ENCODE measurements at places on chromosomes 3 and 15.
A peak's percentile ranks its signal among the peaks of the same experiment; 100 is the strongest.

- DNase-seq, result peak; percentile 62
Measured at GRCh38 chr3:49158103-49158709, 7.9 kb downstream of the CCDC71 start.

GRCh38 chr3:4949004-4949403 lies 30.2 kb upstream of the BHLHE40 start:
- DNase-seq, result no peak

DNA sequence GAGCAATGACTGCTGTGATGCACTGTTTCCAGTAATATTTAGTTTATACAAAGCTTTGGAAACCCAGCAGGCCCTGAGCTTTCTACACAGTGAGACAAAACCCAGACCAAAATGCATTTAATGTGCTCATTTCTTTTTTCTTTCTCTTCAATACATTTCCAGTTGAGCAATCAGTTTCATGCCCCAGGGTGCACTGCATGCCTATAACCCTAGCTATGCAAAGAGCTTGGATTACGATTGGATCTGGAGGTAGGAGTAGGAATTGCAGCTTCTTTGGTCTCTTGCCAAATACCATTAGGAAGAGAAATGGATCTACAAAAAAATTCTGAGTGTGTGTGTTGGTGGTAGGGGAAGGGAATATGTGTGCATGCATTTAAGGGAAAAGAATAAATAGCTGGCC lies 1001.4 kb downstream of the SQOR start:
- no peak for DNase-seq

DNA sequence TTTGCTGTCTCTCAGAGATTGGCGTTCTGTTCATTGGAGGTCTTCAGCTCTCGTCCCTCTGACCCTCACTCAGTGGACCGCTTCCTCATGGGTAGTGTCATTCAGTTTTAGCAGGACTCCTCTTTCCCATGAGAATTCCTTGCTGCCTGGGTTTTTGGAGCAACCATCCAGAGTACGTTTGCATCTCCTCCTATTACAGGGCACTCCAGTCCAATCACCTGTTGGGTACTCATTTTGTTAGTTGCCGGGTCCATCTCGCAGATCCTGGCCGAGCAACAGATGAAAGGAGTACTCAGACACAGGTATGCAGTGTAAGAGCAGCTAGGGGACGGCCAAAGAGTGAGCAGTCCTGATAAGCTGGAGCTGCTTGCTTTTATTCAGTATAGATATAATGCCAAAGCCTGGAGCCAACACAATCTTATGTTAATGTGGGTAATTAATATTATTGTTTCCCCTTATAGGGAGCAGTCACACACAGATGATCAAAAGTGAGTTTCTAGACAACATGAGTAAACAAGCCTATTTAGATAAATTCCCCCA lies 49.6 kb downstream of the ISG20 start:
- DNase-seq, result no peak

DNA sequence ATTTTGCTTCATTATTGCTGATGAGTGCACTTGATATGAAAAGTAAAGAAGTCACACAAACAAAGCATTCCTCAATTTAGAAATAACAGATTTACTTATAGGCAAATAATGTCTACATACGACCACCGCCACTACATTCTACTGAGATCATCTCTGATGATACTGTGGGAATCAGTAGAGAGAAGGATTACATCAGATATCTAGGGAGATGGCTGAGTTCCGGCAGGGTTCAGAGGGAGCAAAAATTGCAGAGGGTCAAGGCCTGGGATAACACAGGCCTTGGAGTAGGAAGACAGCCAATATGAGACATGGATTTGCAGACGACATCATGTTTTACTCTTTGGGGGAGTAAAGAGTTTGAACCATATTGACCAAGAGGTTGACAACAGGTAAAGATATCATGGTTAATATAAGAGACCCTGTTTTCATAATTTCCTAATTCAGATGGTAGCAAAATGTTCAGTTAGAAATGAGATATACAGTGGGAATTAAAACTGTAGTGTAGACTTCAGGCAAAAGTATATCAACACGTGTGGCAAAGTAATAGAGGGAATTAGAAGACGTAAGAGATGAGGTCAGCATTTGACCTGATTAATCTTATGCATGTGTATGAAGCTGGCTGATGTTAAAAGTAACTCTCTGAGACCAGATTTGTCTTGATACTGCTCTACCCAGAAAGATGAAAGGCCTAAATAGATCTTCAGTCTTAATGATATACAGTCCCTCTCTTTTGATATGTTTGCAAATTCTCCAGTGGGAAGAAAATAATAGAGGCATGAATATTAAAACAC lies 15.6 kb downstream of the LSAMP start:
- DNase-seq, result no peak

- DNase-seq, result no peak
Measured at GRCh38 chr3:194869482-194870169, 183.9 kb downstream of the FAM43A start.
